Fibroblast of skin of left quadriceps (primary cell): ENCODE measurements at places on chromosomes 4 and X.
A peak's percentile ranks its signal among the peaks of the same experiment; 100 is the strongest.

GRCh38 chr4:72843466-72843865 is 226.1 kb downstream of the COX18 start:
- DNase-seq = no peak

- DNase-seq = no peak
Measured at GRCh38 chr4:19259920-19260319, 991.8 kb upstream of the SLIT2 start.

- no peak for DNase-seq
Measured at GRCh38 chr4:68576272-68577125, at the start of gene UGT2B17. UGT2B17 (minus strand) TSS chr4:68576322; CDS start chr4:68568484, 7,838 bp downstream.

GRCh38 chr4:104726002-104726401 is 231.3 kb upstream of the CXXC4 start:
- no peak for DNase-seq

- DNase-seq = no peak
Measured at GRCh38 chrX:154750301-154751202, at the start of gene GAB3. GAB3 (minus strand) TSS chrX:154751077; CDS start chrX:154751025, 52 bp downstream.

DNA sequence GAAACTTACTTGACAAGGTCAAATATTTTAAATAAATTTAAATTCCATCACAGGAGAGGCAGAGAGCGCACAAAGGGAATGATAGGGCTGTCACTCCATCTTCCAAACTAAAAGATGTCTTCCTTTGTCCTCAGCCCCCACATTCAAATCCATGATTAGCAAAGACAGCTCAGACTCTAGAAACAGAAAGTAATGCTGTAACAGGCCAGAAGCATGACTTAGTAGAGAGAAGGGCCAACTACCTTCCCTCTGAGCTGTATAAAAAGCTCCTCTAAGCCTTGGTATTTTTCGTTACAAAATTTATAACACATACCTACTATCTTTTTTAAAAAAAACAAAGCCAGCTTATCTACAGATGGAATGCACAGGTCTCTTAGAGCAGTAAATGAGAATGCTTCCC is 207.4 kb downstream of the MAPK10 start:
- no peak for DNase-seq

DNA sequence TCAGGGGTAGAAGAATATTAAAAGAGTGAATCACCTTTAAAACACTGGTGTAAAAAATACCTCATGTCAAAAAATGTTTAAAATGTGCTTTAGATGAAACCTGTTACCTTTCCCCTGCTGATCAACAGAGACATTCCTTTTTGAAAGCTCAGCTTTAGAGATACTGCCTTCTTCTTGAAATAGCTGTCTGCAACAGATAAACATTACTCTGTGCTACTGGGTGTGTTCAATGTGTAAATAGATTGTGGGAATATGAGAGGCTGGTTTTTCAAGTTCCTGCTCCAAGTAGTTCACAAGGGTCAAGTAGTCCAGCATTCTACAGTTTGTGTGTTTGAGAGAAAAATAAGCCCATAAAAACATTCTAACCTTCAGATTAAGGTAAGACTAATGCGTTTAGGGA is at the start of gene SYTL5:
Gene SYTL5, plus strand, starts transcription at position 263 of the 400 bp plus-strand sequence. CDS start 27,337 bp downstream, outside the sequence.
- DNase-seq = no peak

DNA sequence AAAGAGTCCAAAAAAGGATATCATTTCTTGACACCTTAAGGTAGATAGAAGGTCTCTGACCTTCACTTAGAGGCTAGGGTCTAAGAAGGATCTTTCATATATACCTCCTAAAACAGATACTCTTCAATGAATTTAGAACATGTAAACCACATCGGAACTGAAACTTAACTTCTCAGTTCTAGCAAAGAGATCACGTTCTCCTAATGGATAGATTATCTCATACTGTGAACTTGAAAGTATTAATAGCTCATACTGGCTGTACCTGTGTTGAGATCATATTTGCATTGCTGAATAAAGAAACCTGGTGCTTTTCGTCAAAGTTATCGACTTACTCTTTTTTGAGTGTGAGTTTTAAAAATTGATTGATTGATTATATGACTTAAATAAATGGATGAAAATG is 353.8 kb downstream of the EPHA5 start:
- no peak for DNase-seq

DNA sequence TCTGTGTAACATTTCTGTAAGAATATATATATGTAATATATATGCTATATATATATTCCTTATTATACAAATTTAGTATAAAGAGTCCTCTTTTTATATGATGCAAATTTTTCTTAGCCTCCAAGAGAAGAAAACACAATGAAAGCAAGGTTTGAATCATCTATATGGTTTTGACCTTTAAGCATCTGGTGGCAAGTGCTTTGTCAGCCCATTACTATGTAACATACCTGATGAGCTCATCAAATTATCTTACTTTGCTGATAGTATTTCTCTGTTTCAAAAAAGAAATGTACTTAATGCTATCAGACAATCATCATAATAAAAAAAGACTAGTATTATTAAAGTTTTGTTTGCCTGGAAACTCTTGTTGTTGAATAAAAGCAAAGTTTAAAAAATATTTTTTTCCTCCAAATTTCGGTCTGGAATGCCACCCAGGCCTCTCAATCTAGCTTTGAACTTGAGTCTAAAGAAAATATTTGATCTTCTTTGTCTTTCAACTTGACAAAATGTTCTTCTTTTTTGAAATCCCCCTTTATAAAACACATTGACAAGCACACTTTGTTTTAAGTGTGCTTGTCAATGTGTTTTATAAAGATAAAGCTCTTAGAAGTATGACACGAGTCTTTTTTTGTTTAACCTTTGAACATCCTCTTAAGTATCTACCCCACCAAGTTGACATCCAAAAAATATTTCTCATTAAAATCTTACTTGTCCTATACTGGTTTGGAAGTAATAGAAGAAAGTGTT is 26.2 kb downstream of the ZNF330 start:
- no peak for DNase-seq

DNA sequence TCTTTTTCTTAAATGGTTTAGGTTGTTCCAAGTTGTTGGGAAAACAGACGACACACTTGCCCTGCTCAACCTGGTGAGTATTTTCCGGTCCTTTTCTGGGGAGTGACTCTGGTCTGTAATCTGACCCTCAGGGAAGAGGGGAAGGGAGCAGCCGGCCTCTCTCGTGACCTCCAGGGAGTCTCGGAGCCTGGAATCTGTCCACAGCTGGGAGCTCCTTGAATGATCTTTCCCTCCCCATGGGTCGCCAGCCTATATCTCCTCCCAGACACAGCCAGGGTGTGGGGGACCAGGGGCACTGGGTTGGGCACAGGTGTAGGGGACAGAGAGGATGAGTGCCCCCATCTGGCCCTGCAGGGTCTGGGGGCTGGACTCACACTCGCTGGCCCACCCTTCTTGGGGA is 18.9 kb downstream of the TMEM175 start:
- DNase-seq = no peak

DNA sequence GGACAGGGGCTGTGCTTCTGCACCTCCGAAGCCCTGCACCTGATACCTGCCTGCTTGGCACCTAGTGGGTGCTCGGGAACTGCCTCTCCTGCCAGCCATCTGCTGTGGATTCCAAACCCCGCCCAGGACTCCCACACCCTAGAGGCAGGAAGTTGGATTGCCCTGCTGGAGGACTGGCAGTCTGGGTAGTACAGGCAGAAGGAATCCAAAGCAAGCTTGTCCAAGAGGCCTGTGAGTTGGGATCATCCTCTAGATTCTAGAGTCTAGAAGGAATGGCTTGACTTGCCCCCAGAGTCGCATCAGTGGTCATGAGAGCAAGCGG is 64.6 kb upstream of the MTM1 start:
- no peak for DNase-seq

DNA sequence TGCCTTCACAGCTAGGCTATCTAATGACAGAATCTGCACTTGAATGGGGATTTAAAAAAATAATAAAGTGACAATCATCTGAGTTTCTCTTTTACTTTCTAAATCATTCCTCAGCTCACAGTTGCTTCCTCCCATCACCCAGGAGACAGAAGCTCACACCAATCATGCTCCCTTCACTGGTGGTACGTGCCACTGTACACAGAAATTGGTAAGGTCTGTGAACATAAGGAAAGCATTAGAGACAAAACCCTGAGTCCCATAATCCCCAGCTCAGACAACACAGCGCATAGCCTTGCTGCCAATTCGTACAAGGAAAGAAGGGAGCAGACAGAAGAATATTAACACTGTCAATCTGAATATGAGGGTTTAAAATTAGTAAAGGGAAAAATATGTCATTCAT is 133.1 kb downstream of the IDS start:
- peak; percentile 53 for DNase-seq

- no peak for DNase-seq
Measured at GRCh38 chr4:82728301-82728700, 70.3 kb downstream of the SCD5 start.

DNA sequence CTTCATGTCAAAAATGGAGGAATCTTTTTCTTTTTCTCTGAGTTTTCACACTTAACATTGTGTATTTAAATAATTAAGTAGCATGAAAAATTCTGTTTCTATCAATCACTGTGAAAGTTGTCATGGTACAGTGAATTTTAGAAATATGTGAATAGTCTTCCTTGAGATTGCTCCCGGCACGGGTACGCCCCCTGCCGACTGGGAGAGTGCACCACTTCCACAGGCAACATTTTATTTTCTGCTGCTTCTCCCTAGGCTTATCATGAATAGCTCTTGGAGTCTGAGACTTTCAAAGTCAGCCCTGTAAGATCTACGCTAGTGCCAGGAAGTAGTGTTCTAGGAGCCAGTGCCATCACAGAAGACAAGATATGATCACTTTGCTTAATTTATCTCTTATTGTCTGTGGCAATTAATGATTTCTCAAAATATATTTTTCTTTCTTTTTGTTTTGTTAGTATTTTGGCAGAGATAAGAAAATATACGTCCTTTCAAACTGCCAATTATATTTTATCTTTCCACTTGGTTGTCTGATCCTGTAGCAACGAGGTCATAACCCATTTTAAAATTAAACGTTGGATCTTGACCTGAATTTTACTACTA is 763.8 kb upstream of the AADAT start:
- peak; percentile 15 for DNase-seq

DNA sequence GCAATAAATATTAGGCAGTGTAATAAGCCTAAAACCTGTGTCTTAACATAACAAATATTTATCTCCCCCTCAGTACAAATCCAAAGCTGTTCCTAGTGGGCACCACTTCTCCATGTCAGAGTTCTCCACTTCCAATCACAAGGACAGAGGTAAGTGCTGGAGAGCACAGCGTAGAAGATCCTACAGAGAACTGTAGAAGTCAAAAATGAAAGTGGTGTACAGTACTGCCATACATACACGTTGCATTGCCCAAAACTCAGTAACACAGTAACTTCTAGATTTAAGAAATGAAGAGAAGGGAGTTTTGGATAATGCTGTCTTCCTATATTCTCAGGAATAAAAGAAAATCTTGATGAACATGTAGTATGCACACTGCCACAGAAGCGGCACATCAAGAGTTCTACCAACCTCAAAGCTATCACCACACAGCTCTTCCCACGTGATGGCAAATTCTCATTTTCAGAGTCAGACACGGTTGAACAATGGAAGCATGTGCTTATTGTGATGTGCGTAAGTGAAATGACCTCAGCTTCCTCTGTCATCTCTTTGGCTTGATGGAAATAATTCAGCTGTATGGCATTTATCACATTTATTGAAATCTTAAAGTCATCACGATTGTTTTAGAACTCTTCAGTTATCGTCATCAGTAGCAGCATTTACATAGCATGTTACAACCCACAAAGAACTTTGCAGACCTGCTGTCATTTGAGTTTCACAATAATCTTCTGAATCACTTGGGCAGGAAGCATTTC is 27.1 kb upstream of the SPANXN4 start:
- DNase-seq = peak; percentile 9

GRCh38 chrX:65035446-65035770 is 59.2 kb upstream of the ZC4H2 start:
- DNase-seq = no peak

DNA sequence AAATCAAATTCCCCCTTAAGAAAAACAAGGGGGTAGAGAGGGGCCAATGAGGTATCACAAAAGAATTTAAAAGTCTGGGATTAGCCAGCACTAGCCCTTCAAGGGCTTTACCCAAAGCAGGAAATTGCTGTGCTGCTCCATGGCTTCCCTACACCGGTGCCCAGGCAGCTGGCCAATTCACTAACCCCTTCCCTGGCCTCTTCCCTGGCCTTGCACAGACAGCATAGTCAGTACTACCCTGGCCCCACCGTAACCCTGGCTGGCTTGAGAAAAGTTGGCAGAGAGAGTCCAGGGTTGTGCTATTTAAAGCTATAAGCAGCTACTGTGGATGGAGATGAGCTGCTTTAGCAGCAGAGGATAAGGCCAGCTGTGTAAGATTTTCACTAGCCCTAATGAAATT is 43.1 kb downstream of the ADAMTS3 start:
- DNase-seq = peak; percentile 34

GRCh38 chr4:139902321-139903320 is 237.0 kb downstream of the MGST2 start:
- DNase-seq = no peak

DNA sequence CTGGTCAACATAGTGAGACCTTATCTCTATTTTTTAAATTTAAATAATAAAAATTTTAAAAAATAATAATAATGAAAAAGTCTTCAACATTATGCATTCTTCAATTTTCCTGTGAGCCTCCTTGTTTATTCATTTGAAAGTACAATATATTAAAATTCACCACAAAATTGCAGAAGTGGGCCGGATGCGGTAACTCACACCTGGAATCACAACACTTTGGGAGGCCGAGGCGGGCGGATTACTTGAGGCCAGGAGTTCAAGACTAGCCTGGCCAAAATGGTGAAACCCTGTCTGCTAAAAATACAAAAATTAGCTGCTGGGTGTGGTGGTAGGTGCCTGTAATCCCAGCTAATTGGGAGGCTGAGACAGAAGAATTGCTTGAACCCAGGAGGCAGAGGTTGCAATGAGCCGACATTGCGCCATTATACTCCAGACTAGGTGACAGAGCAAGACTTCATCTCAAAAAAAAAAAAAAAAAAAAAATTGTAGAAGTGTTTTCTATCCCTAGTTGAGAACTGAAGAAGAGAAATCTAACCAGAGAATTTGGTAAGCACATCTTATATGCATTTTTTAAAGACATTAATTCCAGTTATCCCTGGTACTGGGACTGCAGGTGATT is 56.9 kb downstream of the RBM47 start:
- no peak for DNase-seq

DNA sequence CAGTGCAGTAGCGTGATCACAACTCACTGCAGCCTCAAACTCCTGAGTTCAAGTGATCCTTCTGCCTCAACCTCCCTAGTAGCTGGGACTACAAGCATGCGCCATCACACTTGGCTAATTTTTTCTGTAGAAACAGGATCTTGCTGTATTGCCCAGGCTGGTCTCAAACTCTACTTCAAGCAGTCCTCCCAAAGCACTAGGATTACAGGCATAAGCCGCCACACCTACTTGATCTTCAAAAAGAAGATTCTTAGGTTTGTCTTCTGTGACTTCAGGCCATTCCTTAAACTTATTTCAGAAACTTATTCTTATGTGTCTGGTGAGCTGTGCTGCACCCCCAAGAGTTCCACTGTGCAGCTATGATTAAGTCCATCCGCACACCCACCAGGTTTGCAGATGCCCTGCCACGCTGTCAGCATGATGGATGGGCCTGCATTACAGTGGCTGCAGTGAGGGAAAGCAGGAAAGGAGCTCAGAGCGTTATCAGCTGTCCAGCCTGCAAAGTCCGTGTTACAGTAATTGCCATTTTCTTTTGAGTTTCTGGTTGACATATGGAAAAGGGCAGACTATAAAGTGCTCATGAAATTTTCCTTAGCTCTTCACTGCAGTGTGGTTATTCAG is 146.6 kb downstream of the AASDH start:
- peak; percentile 16 for DNase-seq
